ENCODE measurements at places on chromosomes 5 and 9.
A peak's percentile ranks its signal among the peaks of the same experiment; 100 is the strongest.

DNA sequence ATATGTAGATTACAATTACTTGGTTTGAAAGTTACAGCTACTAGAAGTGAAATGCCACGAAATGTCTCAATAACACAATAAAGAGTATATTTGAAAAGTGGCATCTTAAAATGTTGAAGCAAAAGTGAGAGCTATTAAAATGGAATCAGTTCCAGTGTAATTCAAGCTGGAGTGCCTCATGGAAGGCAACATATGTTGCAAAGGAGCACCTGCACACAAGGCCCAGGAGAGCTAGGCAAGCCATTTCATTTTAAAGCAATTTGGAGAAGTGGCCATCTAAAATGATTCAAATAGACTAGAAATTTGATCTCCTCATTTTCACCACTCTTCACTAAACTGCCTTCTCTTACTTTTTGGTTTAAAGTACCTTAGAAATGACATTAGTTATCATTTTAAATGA, 167.8 kb downstream of the GABRB2 start:
- DNase-seq = no peak

DNA sequence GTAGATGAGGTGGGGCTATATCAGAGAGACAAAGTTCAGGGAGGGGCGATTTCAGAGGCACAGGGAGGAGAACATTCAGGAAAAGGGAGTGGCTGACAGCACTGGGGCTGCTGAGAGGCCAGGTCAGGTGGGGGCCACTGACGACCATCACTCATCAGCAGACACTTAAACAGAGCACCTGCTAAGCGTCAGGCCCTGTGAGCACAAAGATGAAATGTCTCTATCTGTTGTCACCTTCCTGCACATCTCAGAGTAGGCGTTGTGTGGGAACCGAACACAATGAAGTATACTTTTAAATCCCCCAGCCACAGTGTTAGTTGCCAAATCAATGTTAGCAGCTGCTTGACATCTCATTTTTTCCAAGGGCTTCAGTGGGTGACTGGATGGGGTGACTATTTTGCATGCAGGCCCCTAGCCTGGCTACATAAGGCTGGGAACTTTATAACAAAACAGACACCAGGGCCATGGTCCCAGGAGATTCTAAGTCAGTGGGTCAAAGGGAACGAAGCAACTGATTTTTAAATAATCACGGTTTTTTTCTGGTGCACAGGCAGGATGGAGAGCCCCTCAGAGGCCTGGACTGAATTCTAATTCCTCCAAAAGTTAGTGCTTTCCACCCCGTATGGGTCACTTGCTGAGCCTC, 31.1 kb upstream of the ANKRD18A start:
- no peak for DNase-seq

- DNase-seq = no peak
Observed at GRCh38 chr9:98185021-98185567, 7.3 kb downstream of the CORO2A start.

DNA sequence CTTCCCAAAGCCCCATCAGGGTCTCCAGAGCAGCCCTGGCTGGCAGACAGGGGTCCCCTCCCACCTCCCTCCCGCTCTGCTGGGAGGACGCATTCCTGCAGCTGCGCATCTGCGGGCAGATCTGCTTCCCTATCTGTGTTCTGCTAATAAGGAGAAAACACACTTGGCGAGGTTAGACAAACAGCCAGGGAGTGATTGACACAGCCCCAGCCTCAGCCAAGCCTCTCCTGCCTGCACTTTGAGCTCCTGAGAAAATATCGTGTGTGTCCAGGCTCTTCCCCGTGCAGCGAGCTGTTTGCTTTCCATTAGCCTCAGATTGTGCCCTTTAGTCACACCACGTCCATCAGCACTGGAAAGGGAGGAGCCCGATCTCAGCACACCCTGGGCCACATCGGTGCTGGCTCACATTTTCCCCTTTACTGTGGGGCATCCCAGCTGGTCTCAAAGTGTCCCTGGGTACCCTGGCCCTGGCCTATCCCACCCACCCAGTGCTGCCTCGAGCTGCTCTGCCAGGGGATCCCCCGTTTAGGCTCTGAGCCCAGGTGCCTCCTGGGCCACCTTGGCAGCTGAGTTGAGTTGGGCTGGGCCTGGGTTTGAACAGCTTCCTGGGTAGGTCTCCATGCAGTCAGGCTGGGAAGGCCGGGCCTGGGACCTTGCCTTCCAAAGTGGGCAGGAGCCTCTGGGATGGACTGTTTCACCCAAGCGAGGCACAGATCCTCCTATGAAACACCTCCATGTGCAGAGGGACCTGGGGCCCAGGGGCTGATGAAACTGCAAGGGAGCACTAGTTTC, 61.1 kb downstream of the BARX1 start:
- DNase-seq = no peak

DNA sequence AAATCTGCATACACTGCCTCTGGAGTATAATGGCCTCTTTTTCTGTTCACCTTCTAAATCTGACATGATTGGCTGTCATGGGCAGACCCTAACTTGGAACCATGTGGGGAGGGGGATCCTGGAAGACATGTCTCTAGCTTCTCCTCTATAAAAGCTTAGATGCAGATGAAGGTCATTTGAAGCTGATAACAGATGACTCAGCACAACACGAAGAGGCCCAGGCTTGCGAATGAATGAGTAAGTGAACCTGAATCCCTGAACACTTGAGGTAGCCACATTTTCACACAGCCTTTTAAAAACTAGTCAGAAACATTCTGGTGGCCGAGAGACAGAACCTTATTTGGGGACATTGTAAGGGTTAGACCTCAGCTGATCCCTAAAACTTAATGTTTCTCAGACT, 282.6 kb downstream of the ELAVL2 start:
- no peak for DNase-seq

DNA sequence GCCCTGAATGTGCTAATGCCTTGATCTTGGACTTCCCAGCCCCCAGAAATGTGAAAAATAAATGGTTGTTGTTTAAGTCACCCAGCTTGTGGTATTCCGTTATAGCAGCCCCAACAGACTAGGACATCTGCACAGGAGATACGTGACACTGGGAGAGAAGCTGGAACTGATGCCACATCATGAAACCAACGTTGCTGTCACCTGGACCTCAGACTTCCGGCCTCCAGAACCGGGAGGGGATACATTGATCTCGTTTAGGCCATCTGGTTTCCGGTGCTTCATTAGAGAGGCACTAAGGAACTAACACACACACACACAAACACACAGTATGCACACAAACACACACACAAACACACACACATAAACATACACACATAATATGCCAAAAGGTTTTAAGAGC, 75.0 kb upstream of the ICE1 start:
- DNase-seq = no peak

GRCh38 chr5:77859306-77859705, 83.2 kb upstream of the TBCA start:
- DNase-seq = no peak

DNA sequence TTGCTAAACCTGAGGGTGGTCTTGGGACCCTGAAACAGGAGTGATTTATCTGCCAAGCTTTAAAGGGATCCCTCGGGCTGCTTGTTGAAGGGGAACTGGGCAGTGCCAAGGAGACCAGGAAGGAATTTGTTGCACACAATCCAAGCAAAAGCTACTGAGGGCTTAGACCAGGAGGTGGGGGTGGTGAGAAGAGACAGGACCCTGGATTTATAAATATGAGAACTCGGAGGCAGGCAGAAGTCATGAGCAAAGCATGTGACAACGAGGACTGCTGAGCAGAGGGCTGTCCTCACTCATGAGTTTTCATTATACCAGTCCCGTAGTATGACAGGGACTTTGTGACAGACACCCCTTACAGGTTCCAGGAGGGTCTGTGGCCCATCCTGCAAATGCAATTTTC, 237.3 kb downstream of the DRD1 start:
- no peak for DNase-seq

- DNase-seq = no peak
Observed at GRCh38 chr5:181189363-181189961, 15.5 kb downstream of the TRIM7 start.

DNA sequence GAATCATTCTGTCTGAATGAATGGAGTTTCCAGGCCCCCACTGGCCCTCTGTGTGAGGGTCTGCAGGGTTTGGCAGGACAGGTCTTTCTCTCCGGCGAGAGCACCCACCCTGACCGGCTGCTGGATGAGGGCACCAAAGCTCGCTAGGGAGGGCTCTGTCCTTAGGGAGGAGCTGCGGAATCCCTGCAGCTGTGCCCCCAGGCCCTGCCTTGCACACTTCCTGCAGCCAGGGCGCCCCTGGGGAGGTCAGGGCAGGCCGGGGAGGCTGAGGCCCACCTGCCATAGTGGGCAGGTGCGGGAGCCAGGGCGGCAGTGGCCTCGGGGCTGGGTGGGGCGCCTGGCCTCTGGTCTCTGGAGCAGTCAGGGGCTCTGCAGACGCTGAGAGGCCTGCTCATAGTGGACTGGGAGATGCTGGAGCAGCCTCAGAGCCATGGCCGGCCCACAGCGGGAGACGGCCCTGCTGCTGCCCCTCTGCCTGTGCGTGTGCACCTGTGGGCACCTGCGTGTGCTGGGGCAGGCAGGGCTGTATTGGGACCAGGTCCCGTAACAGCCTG, 36.1 kb downstream of the EXOC3 start:
- no peak for DNase-seq

DNA sequence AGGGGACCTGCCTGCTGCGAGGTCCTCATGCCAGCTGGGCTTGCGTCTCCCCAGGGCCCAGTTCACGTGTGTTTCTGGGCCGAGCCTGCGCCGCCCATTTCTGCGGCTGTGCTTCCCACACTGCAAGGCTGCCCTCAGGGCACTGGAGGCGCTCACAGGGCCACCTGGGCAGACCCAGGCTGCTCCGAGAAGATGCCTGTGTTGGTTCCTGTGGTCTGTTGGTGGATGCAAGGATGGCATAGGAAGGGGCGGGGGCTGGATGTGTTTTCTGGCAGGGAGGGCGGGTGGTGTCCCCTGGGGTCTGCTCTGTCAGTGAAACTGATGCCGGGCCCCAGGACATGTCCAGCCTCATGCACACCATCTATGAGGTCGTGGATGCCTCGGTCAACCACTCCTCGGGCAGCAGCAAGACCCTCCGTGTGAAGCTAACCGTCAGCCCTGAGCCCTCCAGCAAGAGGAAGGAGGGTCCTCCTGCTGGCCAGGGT, 25.9 kb downstream of the NKD2 start:
- DNase-seq = no peak

DNA sequence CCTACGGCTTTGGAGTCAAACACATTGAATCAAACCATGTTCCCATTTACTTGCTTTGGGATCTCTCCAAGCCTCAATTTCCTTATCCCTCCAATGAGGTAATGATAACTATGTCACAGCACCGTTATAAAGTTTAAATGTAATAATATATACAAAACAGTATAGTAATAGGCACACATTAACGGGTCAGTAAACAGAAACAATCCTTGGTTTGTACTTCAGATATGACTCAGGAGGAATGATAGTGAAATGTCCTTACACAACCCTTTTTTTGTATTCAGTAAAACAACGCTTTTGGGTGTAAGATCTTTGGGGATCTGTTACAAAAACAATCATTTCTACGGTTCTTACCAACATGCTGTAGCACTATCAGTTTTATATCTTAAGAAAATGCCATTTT, 178.5 kb upstream of the GNA14 start:
- no peak for DNase-seq

GRCh38 chr5:91787718-91788117, 404.6 kb upstream of the ARRDC3 start:
- no peak for DNase-seq

DNA sequence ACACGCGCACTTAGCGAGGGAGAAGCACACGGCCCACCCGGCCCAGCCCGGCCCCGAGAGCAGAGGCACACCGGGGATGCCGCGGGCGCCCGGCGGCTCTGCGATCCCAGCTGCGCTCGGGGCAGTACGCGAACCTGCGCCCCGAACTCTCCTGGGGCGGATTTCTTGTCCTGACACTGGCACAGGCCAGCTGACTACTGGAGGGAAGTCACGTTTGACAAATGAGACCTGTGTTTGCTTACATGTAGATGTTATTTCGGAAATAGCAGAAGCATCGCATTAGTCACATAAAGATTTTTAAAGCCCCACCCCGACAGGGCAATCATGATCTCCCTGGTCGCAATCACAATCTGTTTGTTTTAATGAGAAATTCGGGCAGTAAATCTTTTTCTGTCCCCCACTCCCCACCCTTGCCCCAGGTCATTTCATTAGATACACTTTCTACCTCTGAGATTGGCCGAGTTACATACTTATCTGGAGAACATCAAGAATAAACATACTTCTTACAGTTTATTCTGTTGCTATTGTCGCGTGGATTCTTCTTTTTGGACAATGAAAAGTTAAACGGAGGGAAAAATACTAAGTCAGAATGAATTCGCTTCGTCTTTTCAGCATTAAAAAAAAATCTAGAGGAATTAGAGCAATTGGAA, 518.9 kb downstream of the CTNND2 start:
- DNase-seq = no peak

DNA sequence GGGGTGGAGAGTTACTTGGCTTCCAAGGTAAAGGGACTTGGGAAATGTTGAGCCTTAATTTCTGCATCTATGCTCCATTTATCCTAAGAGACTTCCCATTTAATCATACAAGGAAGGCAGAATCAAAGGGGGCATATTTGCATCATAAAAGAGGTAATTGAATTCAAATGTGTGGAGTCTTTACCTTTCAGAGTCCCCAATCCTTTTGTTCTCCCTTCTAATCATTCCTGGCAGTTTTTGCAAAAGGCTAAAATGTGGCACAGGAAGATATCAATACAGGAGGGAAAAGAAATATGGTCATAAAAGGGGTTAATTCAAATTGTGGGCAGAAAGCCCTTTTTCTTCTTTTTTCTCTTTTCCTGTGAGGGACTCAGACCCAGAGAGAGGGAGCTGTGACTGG, 69.5 kb downstream of the SFXN1 start:
- DNase-seq = no peak

DNA sequence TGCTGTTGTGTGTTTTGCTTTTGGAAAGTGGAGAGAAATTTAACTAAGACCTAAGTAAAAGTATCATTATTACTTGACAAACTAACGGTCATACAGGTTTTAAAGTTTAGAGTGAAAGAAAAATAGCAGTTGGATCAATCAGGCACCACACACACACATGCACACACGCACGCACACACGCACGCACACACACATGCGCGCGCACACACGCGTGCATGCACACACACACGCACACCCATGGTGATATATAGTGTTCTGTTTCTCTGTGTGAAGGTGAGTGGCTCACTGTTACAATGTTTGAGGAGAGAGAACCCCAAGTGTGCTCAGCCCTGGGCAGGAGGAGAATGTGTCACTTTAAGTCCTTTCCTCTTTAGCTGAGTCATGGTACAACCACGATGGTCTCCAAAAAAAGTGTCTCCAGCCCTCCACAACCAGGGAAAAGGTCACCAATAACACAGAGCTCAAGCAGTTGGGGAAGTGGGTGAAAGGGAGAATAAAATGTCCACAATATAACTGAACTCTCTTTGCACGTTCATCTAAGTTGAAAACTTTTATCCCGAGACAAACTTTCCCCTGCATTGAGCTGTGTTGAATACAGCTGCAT, 3.2 kb downstream of the ZNF366 start:
- no peak for DNase-seq

GRCh38 chr9:27866741-27867140, 293.5 kb upstream of the C9orf72 start:
- no peak for DNase-seq

- peak; percentile 67 for DNase-seq
Observed at GRCh38 chr5:157603333-157604190, 28.0 kb upstream of the ADAM19 start.
